Foreskin keratinocyte (primary cell): ENCODE measurements at places on chromosomes 11 and 22.

GRCh38 chr11:64540428-64540825 lies 50.6 kb upstream of the SLC22A12 start:
- no peak for DNase-seq

DNA sequence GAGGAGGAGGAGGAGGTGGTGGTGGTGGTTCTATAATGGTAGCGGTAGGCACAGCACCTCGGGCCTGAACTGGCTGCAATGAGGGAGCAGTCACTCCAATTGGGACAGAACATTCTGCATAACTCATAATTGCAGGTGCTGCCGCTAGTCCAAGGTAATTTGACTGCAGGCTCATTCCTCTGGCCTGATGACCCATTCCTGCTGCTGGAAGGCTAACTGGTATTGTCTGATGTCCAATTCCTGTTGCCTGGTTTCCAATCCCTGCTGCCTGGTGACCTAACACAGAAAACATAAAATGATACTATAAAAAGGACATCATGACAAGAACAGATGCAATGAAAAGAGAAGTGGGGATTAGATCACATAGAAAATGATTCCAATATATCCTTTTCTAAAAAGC lies 7.9 kb upstream of the AGBL2 start:
- DNase-seq: no peak

- DNase-seq: no peak
Observed at GRCh38 chr22:41833369-41834004, 582 bp downstream of the SREBF2 start.

GRCh38 chr11:18452927-18453326 lies 2.7 kb upstream of the LDHAL6A start:
- DNase-seq: no peak

DNA sequence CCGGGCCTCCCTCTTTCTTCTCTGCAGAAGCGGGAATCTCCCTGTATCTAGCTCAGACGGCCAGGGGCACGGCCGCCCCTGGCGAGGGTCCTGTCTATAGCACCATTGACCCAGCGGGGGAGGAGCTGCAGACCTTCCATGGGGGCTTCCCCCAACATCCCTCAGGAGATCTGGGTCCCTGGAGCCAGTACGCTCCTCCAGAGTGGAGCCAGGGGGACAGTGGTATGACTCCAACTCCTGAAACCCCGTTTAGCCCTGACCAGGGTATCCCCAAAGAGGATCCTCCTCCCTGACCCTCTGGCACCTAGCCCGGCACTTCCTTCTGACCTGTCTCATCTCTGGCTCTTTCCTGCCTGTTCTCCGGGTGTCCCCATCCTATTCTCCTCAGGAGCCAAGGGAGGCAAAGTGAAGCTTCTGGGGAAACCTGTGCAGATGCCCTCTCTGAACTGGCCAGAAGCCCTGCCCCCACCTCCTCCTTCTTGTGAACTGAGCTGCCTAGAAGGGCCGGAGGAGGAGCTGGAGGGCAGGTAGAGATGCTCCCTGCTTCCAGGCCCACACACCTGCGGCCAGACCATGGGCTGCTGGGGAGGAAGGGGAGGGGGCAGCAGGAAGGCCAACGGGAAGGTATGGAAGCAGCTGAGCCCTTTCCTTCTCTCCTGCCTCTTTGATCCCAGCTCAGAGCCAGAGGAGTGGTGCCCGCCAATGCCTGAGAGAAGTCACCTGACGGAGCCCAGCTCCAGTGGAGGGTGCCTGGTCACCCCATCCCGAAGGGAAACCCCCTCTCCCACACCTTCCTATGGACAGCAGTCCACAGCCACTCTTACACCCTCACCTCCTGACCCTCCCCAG lies 12.9 kb downstream of the ROBO3 start:
- no peak for DNase-seq
